ENCODE measurements at places on chromosomes 13 and 19.

- no peak for DNase-seq
Measured at GRCh38 chr13:53131361-53131760, 102.7 kb downstream of the OLFM4 start.

GRCh38 chr19:42204664-42205063, 12.8 kb downstream of the DEDD2 start:
- DNase-seq = no peak

DNA sequence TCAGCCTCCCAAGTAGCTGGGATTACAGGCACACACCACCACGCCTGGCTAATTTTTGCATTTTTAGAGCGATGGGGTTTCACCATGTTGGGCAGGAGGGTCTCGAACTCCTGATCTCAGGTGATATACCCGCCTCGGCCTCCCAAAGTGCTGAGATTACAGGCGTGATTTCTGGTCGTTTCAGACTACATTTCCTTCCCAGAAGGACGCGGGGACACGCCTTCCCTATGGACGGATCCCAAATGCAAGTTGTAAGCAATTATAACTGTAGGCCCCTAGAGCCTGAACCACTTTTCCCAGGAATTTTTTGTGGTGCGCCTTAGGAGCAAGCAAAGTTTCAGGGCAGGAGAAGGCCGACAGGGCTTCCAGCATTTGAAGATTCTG, 17.8 kb upstream of the ZNF331 start:
- no peak for DNase-seq

- no peak for DNase-seq
Measured at GRCh38 chr13:91349992-91350911, 2.8 kb downstream of the MIR17HG start.

DNA sequence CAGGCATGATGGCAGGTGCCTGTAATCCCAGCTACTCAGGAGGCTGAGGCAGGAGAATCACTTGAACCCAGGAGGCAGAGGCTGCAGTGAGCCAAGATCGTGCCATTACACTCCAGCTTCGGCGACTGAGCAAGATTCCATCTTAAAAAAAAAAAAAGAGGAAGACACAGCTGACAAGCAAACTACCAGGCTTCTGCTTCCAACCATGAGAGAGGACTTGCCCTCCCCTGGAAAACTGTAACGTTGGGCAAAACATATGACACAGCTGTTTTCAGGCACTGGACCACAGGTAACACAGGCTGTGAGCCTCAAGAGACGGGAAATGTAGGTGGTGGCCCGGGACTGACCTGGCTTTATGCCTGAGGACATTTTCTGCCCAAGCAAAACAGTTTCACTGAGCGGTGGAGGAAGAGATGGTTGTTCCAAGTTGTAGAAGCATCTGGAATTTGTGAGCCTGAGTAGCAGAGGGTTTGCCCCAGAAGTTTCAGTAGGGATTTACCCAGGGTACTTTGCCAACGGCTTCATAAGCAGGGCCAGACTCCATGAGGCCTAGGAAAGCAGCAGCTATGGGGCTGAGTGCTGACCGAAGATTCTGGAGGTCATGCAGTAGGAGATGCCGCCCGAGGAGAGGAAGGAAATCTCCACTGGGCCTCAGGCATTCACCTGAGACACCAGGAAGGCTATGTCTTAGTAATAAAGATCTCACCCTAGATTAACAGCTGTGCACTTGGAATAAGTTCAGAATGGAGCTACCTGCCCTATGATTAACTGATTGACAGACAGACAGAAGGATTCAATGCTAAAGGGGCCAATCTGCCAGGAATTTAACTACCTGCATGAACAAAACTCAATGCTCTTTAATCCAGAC, 88.0 kb downstream of the ABCC4 start:
- no peak for DNase-seq

- DNase-seq = no peak
Measured at GRCh38 chr13:52452470-52452869, 2.0 kb upstream of the VPS36 start.

DNA sequence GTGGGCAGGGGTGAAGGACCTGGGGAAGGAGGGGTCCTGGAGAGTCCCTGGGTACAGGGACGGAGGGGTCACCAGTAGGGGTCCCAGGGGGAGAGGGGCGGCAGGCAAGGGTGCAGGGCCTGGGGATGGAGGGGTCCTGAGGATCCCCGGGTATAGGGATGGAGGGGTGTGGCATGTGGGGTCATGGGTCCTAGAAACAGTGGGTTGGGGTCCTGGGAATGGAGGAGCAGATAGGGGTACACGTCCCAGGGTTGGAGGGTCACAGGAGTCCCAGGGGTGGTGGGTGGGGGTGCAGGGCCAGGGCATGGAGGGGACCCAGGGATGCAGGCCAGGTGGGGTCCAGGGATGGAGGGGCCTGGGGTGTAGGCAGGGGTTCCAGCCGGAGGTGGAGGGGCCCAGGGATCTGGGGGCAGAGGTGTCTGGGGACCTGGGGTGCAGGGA, 1.4 kb downstream of the BTBD2 start:
- no peak for DNase-seq

DNA sequence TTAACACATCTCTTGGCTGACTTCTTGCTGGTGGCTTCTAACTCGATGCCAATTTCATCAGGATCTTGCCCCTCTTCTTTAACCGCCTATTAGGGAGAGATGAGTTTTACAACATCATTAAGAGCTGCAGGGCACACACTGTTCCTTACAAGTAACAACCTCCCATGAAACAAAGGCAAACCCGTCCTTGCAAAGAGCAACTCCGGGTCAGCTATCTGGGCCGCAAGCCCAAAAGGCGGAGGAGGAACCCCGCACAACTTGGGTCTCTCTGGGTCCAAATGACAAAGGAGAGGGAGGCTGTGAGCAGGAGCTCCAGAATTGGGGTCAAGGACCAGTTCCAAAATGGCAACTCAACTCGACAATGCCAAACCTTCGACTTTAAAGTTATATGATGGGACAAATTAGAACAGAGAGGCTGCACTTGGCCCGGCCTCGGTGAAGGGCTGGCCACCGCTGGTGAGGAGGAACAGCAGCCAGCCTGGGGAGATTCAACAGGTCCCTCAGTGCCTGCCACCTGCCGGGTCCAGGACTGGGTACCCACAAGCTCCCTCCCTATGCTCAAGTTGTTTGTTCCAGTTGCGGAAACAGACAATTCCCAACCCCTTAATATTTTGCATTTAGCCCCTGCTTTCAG, 1.1 kb downstream of the SAFB2 start:
- no peak for DNase-seq

DNA sequence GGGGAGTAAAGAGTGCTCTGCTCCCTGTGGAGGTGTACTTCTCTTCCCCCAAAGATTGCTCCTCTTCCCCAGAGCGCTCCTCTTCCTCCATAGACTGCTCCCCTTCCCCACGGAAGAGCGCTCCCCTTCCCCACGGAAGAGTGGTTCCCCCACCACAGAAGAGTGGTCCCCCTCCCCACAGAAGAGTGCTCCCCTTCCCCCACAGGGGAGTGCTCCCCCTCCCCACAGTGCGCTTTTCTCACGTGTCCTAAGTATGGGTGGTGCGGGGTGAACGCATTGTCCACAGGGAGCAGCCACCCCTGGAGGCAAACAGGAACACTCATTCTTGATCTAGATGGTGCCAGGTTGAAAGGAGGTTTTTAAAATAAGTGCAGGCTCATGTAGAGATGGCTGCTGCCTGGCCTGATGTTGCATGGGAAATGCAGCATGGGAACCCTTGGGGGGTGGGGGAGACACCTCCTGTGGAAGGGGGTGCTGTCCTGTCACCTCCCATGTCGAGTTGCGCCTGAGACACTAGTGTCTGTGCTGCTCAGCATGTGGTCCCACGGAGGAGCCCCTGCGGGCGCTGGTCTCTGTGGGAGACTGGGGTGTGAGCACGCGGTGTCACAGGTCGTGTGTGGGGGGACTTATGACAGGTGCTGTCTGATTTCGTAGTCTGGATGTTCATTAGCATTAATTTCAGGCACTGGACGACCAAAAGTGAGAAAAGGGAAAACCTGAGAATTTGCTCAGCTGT, 52.2 kb downstream of the ATP11A start:
- no peak for DNase-seq

DNA sequence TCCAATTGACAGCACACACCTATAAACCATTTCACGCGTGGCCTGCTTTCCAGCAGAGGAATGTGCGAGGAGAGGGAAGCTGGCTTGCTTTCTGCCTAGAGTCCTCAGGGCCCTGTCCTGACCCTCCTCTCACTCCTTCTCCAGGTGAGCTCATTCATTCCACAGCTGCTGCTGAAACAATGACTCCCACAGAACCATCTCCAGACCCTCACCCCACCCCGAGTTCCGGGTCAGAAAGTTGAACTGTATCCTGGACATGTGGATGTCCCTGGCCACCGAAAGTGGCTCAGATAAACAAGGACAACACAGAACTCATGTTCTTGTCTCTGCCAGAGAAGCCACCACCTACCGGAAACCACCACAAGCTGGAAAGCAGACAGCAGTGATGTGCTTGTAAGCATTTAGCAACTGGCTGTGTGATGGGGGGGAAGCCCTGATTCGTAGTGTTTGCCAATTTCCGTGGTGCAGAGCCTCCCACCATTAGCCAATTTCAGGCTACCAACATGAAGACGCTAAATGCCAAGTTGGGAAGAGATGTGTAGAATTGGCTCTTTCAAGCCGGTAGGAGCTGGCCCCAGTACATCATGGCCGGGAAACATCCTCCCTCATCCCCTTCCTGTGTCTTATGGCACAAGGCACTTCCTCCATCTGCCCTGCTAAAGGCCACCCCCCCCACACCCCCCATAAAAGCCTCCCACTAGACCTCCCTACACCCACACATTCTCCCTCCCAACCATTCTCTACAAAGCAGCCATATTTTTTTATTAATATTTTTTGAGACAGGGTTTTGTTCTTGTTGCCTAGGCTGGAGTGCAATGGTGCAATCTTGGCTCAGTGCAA, 5.0 kb downstream of the SYCE2 start:
- peak; percentile 69 for DNase-seq

- DNase-seq = no peak
Measured at GRCh38 chr13:36685927-36686326, 12.1 kb downstream of the SERTM1 start.

GRCh38 chr13:67238277-67238859, 8.2 kb upstream of the PCDH9 start:
- DNase-seq = no peak

DNA sequence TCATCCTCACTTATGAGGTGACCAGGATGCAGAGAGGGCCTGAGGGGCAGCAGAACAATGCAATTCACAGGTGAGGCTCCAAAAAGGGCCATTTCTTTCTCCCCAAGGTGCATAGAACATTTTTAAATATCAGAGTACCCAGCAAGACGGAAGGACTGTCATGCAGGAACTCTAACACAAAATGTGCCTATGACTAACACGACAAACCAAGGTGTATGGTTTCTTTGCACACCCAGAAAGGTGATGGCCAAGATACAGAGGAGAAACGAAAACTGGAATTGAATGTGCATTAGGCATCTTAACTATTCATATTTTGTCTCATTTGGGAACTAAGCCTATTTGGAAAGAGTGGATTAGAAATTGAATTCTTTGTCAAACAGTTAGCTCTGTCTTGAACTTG, 29.9 kb downstream of the SHISA2 start:
- no peak for DNase-seq

- DNase-seq = no peak
Measured at GRCh38 chr13:105625691-105626090, 909.8 kb downstream of the EFNB2 start.

DNA sequence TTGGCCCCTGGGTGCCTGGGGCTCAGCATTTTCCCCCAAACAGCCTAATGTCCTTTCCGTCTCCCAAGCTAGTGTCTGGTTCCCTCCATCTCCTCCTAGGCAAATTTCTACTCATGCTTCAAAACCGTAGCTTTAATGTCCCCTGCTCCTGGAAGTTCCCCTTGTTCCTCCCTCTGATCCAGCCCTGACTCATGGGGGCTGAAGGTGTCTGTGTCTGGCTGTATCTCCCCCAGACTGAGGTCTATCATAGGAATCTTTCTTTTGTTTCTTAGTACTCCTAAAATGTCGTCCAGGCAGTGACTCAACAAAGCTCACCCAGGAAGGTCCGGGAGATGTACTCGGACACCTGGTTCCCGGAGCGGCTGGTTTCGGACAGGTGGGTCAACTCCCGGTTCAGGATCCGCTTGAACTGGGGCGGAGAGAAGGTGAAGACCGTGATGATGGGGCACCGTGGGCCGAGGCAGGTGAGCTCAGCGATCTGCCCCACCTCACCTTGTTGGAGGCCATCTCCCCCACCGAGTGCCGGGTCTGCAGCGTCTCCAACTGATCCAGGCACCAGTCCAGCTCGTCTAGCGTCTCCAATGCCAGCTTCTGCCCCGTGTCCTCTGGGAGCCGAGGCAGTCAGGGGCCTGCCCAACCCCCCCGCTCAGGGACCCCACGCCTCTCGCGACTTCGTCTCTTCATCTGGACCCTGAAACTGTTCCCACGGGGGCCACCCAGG, 6.2 kb downstream of the PDE4C start:
- DNase-seq = no peak

- no peak for DNase-seq
Measured at GRCh38 chr13:48573213-48574007, 40.5 kb upstream of the RCBTB2 start.

DNA sequence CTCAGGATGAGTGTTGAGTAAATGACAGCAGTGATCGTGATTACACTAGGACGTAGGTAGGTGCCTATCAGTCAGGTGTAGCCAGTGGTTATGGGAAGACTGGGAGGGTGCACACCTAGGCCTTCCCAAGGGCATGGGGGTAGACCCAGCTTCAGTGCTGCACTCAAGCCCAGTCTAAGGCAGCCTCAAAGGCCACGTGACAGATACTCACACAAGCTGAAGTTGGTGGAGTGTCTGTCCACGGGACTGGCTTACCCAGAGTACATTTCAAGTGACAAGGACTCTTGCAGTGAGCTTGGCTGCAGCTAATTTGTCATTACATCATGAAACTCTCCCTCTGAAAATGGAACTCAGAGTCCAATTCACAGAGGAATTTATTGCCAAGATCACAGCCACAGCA, 118.3 kb downstream of the SHISA2 start:
- DNase-seq = no peak

GRCh38 chr13:25253702-25254101, 33.6 kb downstream of the MTMR6 start:
- DNase-seq = no peak

DNA sequence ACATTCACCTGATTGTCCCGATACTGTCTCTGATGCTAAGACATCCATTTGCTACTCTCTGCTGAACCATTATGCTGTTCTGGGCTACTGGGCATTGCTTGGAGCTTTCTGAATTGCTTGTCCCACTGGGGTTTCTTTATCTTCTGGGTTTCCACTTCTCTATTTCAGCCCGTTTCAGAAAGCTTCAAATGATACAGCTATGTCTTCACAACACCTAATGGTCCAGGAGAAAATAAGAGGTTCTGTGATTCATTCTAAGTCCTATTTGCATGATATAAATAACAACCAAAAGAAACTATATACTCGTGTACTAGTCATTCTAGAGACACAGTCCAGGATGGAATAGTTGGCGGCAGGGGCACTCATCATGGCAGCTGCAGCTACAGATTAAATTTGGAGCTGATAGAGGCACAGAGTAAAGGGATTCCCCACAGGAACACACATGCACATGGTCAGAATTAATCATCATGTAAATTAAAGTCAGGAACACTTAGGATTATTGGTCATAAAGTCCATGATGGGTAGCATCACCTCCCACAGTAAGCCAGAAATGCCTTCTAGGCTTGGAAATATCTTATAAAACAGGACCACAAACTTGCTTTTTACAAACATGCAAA, 33.3 kb upstream of the SCEL start:
- DNase-seq = no peak
